ENCODE measurements at places on chromosomes 11 and 22.
A peak's percentile ranks its signal among the peaks of the same experiment; 100 is the strongest.

- DNase-seq: peak; percentile 47
Measured at GRCh38 chr22:29587938-29588699, 7.2 kb upstream of the NIPSNAP1 start.

DNA sequence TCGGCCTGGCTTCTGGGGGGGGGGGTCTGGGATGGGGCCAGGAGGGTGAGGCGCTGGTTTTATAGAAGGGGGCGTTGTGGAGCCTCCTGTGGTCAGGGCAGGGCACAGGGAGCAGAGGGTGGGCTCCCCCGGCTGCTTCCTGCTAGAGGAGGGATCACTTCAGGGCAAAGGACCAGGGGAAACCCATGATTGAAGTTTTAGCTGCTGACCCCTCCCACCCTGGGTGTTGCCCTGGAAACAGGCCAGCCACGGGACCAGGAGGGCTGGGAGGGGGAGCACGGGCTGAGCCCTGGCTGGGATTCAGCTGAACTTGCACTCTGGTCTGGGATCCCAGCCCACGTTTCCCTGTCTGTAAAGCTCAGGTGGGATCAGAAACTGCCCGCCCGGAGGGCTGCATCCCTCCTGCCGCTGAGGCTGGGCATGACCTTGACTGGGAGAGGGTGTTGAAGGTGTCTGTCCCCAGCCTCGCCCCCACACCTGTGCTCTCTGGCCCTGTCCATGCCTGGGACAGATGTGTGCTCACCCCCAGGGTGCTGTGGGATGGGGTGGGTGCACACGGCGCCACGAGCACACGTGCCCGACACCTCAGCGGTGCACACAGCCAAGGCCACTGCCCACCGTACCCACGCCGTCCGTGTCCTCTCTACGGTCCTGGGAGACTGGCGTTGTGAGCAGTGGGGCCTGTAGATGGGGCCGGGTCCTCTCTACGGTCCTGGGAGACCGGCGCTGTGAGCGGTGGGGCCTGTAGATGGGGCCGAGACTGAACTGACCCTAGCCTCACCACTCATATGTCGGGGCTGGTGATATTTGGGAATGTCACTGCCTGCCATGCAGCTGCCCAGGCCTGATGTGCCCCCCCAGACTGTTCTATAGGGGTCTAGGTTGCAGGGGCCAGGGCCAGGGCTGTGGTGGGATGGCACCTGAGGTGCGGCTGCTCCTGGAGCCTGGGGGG lies 2.3 kb downstream of the TSPAN4 start:
- DNase-seq: peak; percentile 88

DNA sequence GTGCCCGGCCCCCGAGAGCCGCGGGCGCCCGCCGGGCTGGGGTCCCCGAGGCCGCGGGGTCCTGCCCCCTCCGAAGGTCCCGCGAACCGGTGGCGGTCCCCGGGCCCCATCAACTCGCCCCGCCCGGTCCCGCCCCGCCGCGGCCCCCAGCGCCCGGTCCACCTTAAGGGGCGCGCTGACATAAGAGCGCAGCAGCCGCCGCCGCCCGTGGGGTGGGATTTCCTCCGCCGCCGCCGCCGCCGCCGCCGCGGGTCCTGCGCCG lies at the start of gene ZDHHC8:
ZDHHC8 (plus strand) TSS at position 208 of the 262 bp plus-strand sequence. CDS start 144 bp downstream, outside the sequence.
- DNase-seq: no peak

GRCh38 chr22:43431808-43432554 lies 20.2 kb downstream of the MPPED1 start:
- no peak for DNase-seq

DNA sequence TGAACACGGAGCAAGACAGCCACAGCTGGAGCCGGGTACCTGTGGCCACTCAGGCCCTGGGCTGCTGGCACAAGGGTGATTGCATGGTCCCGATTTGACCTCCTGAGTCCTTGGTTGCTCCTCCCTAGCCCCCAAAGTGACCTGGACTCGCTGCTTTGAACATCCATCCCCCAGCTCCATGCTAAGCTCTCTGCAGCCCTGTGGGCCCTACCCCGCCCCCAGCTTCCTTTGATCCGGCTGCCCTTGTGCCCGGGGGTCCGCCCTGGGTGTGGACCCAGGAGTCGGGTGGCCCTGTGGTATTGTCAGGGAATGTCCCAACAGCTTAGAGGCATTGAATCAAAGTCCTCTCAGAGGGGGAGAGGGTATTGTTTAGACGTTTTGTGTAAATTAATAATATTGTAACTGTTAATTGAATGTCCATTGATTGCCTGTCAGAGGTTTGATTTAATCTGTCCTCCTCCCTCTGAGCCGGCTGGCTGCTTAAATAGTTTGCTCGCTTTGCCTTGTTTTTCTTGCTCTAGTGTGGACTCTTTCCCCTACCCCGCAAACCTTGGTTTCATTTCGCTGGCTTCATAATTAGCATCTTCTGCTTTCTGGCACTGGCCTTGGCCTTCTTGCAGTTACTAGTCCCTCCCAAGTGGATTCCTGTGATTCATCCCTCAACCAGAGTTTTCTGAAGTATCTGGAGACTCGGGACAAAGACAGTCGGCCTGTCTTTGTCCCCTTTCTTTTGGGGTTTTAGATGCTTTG lies 20.7 kb downstream of the GRIK4 start:
- DNase-seq: no peak

- no peak for DNase-seq
Measured at GRCh38 chr22:39690881-39691605, 120.5 kb downstream of the CACNA1I start.

- no peak for DNase-seq
Measured at GRCh38 chr22:48694296-48694883, 1133.3 kb downstream of the BRD1 start.

DNA sequence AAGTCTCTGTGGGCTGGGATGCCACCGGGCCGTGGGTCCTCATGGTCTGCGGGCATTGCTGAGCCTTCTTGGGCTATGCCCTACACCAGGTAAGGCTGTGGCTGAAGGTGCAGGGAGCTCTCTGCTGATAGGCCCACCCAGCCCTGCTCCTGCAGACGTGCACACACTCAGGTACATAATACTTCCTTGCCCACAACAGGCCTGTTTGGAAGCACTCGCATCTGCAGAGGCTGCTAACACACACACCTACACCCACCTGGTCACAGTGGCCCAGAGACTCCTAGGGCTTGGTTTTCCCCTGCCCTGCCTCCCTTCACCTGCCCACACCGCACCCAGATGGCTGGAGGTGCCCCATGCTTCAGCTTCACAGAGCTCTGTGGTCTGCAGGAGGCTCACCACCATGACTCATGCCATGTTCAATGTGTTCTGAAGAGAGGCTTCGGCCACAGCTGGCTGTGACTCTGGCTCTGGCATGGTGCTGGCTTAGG lies 72.8 kb upstream of the KCNQ1OT1 start:
- DNase-seq: peak; percentile 77

- DNase-seq: no peak
Measured at GRCh38 chr11:92728628-92729027, 240.8 kb upstream of the MTNR1B start.
